ENCODE measurements at places on chromosomes 12 and 14.

DNA sequence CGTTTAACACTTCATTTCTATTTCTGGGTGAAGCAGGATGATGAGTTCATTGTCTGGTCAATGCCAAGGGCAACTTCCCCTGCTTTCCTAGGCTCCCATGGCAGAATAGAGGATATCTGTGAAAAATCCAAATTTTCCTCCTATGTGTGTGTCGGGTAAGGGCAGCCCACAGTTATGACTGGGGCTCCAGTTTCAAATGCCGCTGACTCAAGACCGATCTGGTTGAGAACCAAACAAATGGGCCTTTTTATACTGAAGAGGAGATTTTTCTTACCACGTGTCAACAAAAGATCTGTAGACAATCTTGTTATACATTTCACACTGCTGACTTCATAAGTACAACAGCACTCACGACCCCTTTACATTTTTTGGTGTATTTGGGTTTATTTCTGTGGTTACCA, 120.8 kb downstream of the CHST11 start:
- DNase-seq: no peak

GRCh38 chr12:52221912-52222457, 11.1 kb upstream of the KRT7 start:
- peak; percentile 87 for DNase-seq

DNA sequence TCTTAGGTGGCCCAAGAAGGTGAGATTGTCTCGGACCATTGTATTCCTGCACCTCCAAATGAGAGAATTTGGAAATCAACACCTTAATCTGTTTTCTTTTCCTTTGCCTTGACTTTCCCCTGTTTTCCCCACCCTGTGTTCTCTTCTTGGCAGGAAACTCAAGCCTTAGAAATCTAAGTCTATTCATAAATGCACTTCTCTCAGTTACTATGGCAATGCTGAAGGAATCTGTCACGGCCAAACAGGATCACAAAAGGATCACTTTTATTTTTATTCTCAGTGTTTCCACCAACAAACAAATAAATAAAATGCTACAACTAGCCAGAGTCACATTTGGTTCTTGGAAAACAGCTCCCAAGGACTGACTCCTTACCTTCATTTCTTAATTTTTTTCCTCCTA, 270.5 kb downstream of the BCAT1 start:
- no peak for DNase-seq

DNA sequence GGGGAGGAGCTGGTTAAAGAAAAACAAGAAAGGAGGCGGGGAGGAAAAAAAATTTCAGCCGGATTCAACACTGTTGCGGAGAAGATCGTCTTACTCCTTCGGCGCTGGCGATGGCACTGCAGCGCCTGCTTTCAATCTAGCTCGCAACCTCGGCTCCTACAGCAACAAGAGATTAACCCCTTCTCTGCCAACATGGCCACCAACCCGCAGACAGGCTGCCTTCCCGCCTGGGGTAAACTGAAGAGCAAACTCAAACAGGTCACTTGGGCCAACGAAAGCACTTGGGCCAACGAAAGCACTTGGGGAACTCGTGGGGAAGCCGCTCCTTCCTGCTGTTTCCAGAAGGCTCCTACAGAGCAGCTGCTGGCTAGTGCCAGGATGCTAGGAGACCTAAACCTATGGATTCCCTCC, 73.7 kb downstream of the CIT start:
- DNase-seq: no peak

GRCh38 chr12:575129-575502, 88.1 kb downstream of the NINJ2 start:
- DNase-seq: no peak

- DNase-seq: no peak
Measured at GRCh38 chr12:1050059-1050707, 59.2 kb downstream of the ERC1 start.

DNA sequence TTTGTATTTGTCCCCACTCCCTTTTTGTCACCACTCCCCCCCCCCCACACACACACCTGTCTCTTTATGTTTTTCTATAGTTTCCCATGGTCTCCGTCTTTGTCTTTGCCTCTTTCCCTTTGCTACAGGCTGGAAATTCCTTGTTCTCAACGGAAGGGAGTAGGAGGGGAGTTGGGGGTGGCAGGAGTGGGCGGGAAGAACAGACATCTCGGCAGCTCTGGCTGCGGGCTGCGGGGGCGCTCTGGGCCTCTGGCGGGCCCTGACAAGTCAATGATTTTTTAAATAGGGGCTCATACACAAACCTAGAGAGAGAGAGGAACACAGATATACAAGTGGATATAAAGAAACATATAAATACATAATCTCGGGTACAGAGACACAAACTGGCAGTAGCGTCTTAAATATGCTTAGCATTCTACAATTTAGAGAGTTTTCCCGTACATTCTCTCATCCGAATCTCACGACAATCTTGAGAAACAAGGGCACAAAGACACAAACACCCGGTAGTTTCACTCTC, 2.4 kb upstream of the NAB2 start:
- no peak for DNase-seq

GRCh38 chr12:62683776-62684569, 217.3 kb downstream of the MON2 start:
- no peak for DNase-seq

DNA sequence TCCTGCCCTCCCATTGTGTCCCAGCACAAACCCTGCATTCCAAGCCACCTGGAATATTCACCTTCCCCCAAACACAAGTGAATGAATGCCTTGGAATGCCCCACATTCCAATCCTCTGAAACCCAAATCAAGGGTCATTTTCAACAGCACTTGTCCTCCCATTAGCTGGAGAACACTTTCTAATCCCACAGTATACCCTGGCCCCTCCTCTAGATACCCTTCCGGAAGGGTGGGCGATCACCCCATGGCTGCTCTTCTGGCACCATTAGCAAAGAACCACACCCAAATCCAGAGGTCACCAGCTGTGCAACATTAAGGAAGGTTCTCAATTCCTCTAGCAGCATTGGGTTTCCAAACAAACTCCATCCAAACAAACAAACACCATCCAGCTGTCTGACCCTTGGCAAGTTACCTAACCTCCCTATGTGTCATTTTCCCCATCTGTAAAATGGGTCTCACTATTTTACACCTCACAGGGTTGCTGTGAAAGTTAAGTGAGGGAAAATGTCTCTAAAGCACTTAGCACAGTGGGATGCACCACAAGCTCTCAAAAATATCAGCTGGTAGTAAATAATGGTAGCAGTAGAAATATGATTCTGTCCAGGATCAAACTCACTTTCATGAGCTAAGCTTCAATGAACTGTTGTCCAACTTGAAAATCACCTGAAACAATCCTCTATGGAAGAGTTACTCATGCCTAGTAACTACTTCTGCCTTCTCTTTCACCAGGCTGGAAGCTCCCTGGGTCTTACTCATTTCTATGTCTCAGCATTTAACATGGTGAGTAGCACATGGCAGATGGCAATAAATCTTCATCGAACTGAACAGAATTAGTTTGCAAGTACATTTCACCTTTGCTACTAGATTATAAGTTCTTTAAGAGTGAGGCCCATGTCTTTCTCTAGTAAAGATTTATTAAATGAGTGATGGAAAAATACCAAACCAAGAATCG, 5.3 kb downstream of the NUAK1 start:
- no peak for DNase-seq

DNA sequence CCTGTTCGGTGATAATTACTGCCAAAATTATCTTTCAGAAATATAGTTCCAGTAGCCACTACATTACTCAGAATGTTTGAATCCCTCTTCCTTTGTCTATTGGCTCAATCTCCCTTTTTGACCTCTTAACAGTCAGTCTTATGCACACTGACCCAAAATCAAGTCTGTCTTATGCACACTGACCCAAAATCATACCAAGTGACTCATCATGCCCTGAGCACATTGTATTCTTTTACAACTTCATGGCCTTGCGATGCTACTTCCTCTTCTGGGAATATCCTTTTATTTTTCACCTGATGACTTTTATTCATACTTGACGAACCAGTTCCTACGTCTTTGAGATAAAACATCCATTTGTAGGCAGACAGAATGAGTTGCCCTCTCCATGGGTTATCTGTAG, 182.3 kb downstream of the NPAS3 start:
- DNase-seq: no peak

DNA sequence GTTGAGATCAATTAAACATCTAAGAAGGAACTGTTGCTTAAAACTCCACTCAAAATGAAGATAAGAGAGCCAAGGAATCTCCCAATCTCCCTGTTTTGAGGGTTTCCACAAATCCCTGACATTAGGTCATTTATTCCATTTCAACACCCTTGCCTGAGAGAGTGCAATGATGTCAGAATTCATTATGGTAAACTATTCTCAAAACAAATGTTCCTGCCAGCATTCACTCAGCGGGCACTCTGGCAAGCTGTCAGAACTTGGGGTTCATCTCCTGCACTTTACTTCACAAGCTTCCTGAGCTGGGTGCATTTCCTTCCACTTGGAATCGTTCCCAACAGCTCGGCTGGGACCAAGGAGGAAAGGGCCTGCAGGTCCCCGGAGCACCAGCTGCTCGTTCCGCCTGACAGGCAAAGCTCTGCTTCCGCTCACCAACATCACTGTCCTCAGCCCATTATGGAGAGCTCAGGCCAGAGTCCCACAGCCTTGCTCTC, 117.8 kb downstream of the TTC7B start:
- no peak for DNase-seq

DNA sequence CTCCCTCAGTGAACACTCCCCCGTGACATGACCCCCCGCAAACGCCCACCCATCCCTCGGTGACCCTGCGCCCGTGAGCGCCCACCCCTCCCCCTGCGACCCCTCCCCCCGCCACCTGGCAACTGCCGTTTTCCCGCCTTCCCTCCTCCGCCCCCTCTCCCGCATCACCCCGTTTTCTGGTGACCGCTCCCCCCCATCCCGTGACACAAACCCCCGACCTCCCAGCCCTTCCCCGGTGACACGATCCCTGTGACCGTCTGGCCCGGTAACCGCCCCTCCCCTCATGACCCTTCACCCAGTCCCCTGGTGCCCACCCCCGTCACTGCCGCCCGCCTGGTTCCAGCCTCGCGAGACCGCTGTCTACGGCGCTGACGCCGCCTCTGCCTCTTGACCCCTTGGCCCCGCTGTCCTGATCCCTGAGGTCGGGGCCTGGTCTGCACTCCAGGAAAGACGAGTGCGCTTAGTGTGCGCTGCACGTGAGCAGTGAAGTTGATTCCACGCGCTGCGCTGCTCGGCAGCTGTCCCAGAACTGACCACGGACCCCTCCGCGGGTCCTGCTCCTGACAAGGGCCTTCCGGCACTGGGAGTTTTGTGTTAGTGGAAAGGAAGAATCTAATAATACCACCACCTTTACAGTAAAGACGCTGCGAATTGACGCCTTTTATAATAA, 59.4 kb downstream of the DDX51 start:
- DNase-seq: peak; percentile 71

- no peak for DNase-seq
Measured at GRCh38 chr12:112294793-112295192, 87.4 kb downstream of the HECTD4 start.

DNA sequence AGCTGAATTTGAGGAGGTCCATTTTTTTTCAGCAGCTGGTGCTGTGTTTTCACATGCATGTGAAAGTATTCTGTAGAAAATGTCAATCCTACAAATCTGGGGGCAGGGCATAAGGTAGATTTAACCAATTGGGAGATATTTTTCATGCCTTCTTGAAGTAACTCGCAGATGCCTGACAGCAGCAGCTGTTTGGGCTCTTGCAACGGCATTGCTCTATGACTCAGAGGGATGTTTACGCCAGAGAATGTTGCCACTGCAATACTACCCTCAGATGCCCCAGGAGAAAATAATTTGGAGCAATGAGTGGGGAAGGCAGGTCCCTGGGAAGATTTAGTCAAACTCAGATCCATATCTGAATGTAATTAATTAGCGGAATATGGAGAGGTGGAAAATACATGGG, 42.5 kb upstream of the MYBPC1 start:
- DNase-seq: no peak

DNA sequence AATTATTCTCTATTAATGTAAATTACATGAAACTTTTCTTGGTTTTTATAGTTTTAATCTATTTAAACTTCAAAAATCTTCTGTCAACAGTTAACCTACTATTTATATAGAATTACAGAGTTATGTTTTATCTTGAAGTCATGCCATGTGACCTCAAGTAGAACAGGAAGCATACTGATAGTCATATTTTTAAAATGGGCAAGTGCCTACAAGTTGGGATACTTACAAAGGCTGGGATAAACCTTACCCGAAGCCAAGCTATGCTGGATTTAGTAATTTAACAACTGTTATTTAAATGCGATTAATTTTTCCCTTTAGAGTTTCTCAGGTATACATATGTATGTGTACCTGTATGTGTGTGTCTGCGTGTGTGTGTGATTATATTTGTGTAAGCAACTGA, 266.9 kb downstream of the RASSF9 start:
- no peak for DNase-seq

- no peak for DNase-seq
Measured at GRCh38 chr14:69299286-69300035, 39.5 kb downstream of the GALNT16 start.

DNA sequence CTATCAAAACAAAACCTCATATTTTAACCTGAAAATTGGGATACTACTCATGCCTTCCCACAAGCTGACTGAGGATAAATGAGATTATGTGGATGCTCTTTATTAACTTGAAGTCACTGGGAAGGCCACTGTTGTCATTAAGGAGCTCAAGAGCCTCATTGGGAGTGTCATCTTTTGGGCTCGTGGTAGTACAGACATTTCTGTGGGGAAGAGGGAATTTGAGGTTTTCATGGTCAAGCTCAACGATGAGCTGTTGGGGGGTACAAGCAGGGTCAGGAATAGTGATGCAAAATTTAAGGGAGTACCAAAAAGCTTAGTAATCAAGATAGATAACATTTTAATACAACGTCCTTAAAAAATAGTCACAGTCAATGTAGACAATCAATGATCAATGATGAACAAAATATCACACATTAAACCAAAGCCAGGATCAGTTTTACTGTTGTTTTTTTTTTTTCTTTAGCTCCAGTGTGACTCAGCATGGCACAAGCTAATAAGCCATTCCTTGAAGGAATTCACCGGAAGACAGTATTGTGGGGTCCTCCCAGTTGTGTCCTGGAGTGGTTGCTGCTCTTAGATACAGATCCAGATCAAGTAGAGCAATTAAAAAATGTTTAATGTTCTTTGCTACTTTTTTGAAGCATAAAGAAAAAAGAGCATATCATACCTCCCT, 130.9 kb downstream of the C12orf75 start:
- no peak for DNase-seq

- no peak for DNase-seq
Measured at GRCh38 chr14:20624495-20625070, 16.9 kb downstream of the OR6S1 start.

- no peak for DNase-seq
Measured at GRCh38 chr12:40768125-40768864, 76.1 kb downstream of the CNTN1 start.
